ENCODE measurements at places on chromosomes 3 and 15.

- DNase-seq, result no peak
These were observed 25.5 kb downstream of the B3GNT5 start for GRCh38 chr3:183278479-183279088.

- DNase-seq, result no peak
These were observed 747 bp downstream of the SORD start for GRCh38 chr15:45023659-45024225.

DNA sequence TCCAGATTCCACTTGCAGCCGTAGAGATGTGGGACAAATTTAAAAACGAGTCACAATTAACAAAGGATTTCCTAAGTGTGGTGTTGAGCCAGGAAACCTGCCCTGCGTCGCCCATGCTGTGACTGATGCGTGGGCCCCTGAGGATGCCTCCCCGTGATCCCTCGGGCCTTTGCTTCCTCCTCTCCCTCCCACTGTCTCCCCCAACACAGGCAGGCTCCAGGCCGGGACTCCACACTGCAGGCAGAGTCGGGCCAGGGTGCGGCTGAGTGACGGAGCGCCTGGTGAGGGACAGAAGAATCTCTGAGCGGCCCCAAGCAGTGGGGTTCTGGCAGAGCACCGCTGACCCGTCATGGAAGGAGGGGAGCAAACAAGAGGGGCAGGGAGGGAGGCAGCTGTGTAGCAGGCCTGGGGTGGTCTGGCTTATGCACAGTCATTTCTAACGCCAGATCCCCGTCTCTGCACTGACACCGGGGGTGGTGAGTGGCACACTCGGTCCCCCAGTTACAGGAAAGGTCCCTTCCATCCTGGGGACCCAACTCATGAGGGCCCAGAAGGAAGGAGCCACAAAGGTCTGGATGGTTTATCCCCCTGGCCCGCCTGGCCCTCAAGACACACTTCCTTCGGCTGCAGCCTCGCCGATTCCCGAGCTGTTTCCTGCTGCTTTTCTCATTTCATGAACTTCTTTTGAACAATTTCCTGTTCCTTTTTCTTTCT, 91.0 kb downstream of the XXYLT1 start:
- DNase-seq, result no peak

GRCh38 chr3:49903451-49904424, at the start of gene MST1R:
MST1R (minus strand) TSS chr3:49903873; CDS start chr3:49903609, 264 bp downstream.
- DNase-seq, result peak; percentile 81

GRCh38 chr15:50736823-50737222, 28.7 kb downstream of the SPPL2A start:
- DNase-seq, result no peak

DNA sequence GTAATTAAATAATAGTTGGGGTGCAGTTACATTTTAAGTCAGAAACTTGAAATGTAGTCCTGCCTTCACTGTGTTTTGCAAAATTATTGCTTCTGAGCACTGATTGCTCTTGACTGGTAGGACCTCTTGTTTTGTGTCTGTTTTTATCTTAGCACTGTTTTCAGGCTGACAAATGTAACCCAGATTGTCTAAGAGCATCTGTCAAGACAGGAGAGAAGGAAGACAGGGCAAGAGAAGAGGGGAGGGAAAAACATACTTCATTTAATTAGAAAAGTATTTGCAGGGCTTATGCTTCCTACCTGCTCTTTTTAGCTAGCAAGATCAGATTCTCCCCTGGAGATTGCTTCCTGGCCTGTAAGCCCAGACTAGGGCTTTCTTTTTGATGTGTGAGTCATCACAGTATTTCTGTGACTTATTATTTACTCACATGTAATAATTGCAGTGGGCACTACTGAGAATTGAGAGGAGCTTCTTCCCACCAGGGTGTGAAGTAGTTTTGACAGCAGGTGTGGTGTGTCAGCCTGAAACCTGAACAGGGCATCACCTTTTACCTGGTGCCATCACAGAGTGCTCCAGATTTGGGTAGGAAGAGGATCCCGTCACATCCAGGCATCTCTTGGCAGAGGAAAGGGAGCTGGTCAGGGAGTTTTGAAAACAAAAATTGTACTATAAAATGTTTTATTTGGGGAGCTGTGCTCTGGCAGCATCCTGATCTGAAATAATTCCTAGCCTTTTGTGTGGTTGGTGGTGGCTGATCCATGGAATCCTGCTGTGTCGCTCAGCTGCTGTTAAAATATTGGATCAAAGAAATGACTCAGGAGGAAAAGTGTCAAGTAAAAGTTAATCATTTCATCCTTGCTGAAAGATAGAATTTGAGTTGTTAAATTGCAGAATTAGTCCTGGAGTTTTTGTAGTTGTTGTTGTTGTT, 98.2 kb downstream of the TMEM108 start:
- DNase-seq, result no peak

GRCh38 chr3:73765878-73766545, 141.3 kb upstream of the PDZRN3 start:
- DNase-seq, result no peak

GRCh38 chr3:188881954-188882641, 289.7 kb upstream of the TPRG1 start:
- no peak for DNase-seq

DNA sequence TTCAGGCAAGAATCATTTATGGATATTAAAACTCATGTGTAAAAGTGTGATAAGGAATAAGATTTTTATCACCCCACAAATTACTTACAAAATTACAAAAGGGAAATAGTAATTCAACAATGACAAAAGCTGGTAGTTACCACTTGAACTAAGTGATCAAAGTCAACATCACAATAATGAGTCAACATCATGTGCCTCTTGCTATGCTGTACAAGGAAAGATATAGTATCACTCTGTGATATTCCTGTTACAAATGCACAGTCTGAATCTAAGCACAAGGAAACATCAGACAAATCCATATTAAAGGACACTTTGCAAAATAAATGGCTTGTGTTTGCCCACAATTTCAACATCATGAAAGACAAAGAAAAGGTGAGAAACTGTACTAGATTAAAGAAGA, 90.5 kb upstream of the PLCL2 start:
- no peak for DNase-seq

GRCh38 chr3:155393316-155393715, 99.8 kb upstream of the STRIT1 start:
- no peak for DNase-seq

- no peak for DNase-seq
These were observed 110.9 kb upstream of the TPM1 start for GRCh38 chr15:62931650-62932049.

- DNase-seq, result no peak
These were observed 477.8 kb upstream of the RGMA start for GRCh38 chr15:93566762-93567161.

DNA sequence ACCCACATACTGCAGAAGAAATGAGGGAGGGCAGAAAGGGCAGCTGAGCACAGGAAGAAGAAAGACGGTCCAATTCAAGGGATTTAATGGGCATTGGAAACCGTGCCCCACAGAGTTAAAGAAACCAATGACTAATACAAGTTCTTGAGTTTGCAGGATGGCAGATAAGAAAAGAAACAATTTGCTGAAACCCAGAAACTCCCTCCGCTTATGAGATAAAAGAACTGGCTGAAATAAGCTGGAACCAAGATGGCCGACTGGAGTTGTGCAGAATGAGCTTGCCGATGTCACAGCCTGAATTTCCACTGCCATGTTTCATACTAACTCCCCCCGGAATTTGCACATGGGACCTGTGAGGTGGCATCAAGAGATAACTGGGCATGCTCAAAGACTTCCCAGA, 47.1 kb downstream of the SCAP start:
- no peak for DNase-seq

GRCh38 chr3:56124546-56124945, 343.7 kb downstream of the ERC2 start:
- no peak for DNase-seq

GRCh38 chr15:95105229-95105628, 873.9 kb downstream of the MCTP2 start:
- DNase-seq, result no peak

- DNase-seq, result no peak
These were observed 618.1 kb downstream of the ZNF385D start for GRCh38 chr3:21132896-21133295.

DNA sequence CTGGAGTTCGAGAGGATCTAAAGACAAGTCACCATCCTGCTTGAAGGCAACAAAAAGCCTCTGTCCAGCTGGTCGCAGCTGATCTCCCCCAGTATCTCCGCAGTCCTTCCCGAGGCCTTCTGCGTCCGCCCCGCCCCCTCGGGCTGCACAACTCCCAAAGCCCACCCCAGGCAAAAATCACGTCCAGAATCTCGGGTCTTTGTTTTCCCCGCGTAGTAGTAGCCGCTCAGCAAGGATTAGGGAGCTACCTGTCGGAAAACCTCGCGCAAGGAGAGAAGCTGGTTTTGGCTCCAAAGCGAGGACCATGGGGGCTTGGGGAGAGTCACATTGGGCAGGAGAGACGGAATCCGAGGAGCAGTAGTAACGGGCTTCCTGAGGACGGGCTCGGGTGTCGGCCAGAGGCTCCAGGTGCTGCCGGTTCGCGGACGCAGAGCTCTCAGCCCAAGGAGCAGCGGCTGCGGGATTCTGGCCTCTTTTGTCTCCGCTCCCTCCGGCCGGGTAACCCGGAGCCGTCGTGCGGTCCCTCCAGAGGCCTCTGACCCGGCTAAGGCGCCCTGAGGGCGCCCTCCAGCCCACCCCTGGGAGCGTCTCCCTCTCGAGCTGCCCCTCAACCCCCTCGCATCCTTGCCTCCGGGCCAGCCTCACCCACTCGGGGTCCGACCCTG, 401 bp downstream of the ZSCAN29 start:
- DNase-seq, result no peak

DNA sequence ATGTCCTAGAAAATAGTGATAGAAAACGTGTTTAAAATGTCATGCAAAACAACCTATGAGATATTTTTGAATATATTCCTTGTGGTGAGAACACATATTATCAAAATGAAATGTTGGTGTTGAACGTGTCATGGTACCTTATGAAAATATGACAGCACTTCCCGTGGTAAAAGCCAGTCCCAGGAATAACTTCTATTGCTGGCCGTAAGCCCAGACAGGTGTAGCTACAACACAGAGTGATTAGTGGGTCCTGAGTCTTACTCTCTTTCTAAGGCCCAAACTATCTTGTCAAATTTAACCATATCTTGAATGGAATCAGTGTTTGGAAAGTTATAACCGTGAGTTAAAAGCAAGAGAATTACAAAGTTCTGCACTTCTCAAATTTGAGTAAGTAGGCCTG, 24.1 kb downstream of the RARB start:
- no peak for DNase-seq

DNA sequence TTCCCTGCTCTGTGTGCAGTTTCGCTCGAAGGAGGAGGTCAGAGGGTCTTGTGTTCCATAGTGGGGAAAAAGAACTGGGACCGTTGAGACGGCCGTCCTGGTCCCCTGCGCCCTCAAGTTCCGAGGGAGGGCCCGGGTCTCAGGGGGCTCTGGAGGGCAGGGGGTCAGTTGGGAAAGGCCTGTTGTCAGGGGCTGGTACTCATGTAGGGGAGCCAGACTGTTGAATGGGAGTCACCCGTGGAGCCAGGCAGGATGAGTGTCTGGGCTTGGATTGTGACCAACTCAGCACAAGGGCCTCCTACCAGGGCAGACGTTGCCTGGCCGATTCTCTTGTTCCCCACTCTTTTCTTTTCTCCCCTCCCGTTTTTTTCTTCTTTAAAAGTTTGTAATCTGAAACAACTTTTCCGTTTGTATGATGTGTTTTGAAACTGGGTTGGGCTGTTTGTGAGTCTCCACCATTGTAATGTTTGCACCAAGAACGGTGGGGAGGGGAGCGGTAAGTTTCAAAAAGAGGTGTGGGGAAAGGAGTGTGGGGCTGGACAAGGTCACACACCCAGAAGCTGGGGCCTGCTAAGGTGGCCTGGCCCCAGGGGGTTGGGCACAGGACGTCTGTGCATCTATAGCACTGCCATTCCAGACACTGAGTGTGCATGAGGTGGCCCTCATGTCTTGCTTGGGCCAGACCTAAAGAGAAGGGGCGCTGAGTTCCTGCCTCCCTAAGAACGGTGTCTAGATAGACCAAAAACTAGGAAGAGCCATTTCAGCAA, 1.1 kb downstream of the CMTM7 start:
- peak; percentile 26 for DNase-seq

- DNase-seq, result no peak
These were observed 78.6 kb upstream of the ADAMTS9 start for GRCh38 chr3:64766440-64766839.

DNA sequence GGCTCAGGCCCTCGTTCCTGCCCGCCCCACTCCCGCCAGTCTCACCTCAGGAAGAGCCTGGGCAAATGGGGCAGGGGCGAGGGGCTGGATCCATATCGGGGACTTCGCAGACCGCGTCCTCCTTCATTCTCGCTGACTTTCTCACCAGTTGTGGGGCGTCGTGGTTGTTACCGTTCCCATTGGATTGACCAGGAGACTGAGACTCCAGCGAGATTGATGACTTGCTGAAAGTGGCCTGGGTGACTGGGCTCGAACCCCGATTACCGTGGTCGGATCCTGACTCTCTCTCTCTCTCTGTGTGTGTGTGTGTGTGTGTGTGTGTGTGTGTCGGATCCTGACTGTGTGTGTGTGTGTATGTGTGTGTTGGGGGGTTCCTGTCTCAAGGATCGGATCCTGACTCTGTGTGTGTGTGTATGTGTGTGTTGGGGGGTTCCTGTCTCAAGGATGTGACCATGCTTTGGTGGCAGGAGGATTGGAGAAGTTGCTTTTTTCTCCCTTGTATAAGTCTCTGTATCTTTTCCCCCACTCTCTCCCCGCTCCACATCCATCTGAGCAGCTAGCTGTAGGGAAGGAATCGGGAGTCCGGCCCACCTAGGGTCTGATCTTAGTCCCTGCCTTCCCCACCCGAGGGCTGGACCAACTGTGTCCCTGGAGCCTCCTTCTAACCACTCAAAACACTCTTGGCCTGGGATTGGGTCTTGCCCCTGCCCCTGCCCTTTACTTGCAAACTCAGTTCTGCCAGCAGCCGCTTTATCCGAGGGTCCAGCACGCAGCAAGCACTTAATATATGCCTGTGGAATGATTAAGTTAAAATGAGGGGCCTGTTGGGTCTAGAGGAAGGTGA, 603 bp downstream of the PLEKHO2 start:
- peak; percentile 18 for DNase-seq

Data from CD4-positive, alpha-beta T cell treated with Interleukin-2 at 100 ng/mL for 4 hours (primary cell).